ENCODE measurements at places on chromosomes 12 and 14. TPM values are rescaled to one million over a fixed set of nuclear protein-coding genes. Genes with fewer than 3 reads are reported as not detected.

Gene MMP19
- 5.7 TPM for polyA plus RNA-seq

DNA sequence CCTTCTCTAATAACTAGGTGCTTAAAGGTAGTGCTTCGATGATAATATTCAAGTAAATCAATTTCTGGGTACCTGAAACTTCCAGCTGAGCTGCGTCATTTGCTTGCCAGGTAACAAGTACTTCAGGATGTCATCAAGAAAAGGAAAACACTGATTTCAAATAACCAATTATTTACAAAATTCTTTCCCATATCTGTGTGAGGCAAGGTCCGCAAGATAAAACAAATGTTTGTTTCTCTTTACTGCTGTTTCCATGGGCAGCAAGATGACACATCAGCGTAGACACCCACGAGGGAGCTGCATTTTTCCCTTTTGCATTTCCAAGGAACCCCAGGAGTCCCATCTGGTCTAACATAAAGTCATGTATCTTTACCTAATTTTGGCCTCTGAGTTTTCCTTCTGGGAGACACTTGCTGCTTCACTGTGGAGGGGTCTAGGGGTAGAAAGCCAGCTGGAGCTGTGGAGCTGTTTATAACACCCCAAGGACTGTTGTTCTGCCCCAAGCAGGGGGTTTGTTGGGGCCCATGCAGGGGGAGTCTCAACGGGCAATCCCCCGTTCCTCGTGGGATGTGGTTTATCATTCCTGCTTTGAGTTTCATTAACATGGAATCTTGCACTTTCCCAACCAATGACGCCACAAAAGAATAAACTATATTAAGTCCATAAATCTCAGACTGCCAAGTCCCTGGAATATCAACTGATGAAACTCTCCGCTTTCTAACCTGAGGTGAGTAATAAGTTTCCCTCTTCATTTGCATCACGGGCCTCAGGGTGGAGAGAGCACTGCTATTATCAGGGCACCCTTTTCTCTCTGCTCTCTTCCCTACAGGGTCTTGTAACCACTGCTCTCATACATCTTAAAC lies 112.8 kb upstream of the PELI2 start:
- DNase-seq = no peak

DNA sequence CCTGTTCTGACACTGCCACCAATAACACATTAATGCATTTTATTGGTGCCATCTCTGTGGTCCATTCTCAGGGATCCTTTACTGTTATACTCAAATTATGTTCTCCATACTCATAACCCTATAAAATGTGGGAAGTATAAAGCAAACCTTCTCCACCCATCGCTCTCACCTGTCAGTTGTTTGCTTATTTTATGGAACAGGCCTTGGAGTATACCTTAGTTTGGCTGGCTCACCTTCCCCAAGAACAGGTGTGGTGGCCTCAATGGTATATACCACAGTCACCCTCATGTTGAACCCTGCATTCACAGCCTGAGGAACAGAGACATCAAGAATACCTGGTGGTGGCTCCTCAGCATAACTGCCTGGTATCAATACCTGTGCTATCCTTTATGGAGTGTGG lies 308.4 kb upstream of the STXBP6 start:
- DNase-seq = no peak

- no peak for DNase-seq
Measured at GRCh38 chr12:106248846-106249371, 1.1 kb upstream of the CKAP4 start.

Gene KRT72
- not detected for polyA plus RNA-seq

GRCh38 chr12:104958001-104958804 lies at the start of gene SLC41A2:
Gene SLC41A2 (minus strand): TSS chr12:104958290. CDS start chr12:104928527, 29,763 bp downstream.
- DNase-seq = peak; percentile 98

DNA sequence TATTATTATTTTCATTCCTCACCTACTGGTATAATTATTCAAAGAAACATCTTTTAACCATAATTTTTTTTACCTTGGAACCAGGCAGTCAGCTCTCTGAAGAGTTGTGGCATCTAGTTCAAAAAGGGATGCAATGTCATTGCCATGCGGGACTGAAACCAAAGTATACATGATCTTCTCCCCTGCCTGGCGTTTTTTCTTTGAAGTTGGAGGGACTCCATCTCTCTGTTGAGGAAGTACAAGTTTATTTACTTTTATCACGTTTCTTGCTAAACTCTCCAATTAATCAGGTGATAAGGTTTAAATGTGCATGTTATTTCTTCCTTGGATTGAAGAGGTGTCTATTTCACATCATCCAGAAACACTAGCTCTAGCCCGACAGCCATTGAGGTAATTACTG lies 146.6 kb downstream of the ITPR2 start:
- no peak for DNase-seq

GRCh38 chr12:94112121-94112520 lies 36.3 kb upstream of the PLXNC1 start:
- DNase-seq = no peak

- DNase-seq = no peak
Measured at GRCh38 chr14:101476916-101477553, 84.3 kb upstream of the DIO3 start.

DNA sequence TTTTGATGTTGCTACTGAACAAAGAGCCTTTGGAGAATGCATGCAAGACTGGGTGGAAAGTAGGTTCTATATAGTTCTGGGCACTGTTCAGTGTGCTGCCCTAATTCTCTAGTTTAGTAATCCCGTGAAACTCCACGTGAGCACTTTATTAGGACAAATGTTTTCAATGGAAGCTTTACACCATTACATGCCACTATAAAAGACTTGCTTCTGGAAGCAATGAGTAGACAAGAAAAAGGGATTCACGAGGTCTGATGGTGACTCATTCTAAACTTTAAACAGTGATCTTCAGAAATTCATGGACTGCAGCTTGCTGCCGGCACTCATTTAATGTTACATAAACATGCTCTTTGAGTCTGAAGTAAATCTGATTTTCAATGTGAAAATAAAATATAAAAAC lies 22.3 kb downstream of the ATG14 start:
- no peak for DNase-seq

DNA sequence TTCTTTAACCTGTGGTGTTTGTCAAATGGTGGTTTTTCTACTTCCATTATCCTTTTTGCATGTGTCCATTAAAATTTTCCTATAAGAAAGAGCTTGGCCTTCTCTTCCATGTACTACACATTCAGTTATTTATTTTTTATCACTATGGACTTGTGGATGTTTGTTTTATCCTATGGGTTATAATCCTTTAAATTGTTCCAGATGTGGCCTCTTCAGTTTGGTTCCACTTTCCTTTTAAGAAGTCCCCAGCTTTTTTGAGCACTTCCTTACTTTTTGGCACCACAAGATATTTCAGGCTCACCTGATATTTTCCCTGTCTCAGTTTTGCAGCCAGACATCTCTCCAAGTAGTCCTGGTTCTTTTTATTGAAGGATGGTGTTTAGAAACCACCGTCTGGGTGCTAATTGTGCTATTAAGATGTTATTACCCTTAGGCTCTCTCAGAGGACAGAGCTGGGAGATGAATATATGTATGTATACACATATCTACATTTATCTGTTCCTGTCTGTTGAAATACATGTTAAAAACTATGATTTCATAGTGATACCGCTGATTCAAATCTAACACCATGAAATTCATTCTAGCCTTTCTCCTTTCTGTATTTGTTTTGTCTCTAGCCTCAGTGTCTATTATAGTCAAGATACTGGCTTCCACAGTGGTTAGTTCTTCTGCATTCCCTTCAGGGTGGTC lies 408.5 kb upstream of the RGS6 start:
- no peak for DNase-seq

Gene CRACR2A
- polyA plus RNA-seq = 0.12 TPM

DNA sequence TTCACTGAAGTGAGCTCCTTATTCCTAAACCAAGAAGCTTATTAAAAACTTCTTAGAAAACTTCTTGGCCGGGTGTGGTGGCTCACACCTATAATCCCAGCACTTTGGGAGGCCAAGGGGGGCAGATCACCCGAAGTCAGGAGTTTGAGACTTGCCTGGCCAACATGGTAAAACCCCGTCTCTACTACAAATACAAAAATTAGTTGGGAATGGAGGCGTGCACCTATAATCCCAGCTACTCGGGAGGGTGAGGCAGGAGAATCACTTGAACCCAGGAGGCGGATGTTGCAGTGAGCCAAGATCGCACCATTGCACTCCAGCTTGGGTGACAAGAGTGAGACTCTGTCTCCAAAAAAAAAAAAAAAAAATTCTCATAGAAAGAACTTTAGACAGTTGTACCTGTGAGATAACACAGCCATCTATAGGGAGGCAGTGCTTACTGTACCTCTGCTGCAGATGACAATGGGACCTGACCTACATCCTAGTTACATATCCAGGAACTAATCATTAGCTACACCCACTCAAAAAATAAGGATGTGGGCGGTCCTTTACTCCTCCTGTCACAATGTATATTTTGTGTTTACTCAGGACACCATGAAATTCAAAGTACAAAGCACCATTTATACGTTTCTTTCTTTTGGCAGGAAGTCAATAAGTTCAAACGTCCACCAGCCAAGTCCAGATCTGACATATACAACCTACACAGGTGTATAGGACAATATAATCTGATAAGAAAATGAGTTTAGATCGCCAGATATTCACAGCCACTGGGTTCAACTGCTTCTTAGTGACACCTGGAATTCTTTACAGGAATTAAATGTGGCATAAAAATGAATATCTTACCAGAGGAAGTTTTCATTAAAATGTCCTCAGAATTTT lies 14.9 kb downstream of the STXBP6 start:
- no peak for DNase-seq

Gene GYS2
- polyA plus RNA-seq = not detected

- DNase-seq = no peak
Measured at GRCh38 chr12:111773801-111774551, 7.2 kb downstream of the ALDH2 start.

GRCh38 chr12:96329545-96329944 lies 70.7 kb downstream of the CDK17 start:
- no peak for DNase-seq

Gene CCT2
- 181 TPM for polyA plus RNA-seq

DNA sequence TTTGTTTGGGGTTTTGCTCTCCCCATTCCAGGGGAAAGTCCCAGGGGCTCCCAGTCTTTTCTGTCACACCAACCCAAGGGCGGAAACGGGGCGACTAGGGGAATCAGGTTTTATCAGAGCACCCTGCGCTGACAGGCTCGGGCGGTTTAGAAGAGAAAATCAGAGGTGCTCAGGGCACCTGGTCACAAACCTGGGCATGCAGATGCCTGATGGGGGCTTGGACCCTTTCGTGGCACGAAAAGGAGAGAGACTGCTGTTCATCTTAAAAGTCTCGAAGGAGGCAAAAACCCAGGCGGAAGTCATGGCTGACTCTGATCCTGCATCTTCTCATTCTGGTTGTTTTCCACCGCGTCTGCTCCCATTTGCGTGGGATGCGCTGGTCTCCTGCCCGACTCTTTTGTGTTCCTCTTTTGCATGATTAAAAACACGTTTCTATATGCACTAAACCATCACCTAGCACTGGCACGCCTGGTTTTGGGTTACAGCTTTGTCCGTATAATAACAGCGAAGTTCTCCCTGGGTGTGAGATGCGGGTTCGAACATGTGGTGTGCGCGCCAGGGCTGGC lies 13.2 kb downstream of the OTX2 start:
- DNase-seq = no peak

DNA sequence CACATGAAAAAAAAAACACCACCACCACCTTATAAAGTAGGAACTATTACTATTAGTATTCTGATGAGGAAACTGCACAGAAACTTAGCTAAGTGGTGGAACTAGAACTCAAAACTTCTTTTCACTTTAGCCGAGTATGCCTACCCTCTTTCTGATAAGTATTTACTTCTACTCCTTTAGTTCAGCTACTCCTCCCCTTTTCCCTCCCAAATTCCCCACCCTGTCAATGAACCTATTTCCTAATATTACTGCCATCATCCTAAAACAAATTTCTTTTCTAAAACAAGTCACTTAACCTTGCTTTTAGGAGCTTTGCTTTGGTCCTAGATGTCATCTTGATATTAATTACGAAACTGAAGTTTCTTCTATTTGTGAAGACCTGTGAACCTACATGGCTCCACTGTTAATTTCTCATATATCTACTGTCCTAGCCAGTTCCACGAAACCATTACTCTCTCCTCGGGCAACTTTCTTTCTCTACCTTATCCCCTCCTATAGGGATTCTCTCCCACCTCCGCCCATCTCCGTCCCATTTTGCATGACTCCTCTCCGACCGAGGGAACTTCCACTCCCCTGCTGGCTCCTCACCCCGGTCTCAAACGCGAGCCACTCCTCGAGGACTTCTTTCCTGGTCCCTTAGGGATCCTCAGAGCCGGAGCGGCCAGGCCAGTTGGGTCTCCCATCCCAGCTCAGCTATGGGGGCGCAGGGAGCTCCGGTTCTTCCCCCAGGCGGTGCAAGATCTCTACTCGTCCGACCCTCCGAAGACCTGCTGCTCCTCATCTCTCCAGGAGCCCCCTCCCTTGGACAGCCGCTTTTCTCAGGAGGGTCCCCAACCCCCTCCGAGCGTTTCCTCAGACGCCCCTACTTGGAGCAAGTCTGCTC lies 1.1 kb downstream of the NUMB start:
- peak; percentile 41 for DNase-seq

- DNase-seq = no peak
Measured at GRCh38 chr14:87325741-87326140, 667.2 kb downstream of the GALC start.

GRCh38 chr14:53048631-53049030 lies 97.8 kb upstream of the FERMT2 start:
- DNase-seq = no peak

GRCh38 chr12:63150713-63151622 lies at the start of gene AVPR1A:
Gene AVPR1A (minus strand): TSS chr12:63151201. CDS start chr12:63150836, 365 bp downstream.
- DNase-seq = peak; percentile 17

DNA sequence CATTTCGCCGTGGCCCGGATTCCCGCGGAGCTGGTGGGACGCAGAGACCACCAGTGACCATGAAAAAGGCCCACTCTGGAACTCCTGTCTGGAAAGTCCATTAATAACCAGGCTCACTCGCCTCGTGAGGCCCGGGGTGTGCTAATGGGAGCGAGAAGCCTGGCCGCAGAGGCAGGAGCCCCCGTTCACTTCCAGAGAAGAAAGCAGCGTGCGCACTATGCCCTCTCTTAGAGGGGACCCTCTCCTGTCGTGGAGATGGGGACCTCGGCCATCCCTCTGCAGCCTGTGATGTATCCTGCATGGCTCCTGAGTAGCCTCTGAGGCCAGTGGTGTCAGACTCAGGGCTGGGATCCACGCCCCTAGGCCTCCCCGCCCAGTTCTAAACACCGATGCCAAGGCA lies 134.1 kb upstream of the VRK1 start:
- no peak for DNase-seq

- no peak for DNase-seq
Measured at GRCh38 chr14:49640540-49641417, 5.7 kb upstream of the DNAAF2 start.

- no peak for DNase-seq
Measured at GRCh38 chr14:57068511-57068910, 200.2 kb downstream of the EXOC5 start.

GRCh38 chr12:22332202-22332601 lies 2.3 kb downstream of the ST8SIA1 start:
- DNase-seq = no peak

Gene PRB3
- not detected for polyA plus RNA-seq

- DNase-seq = no peak
Measured at GRCh38 chr12:68253504-68253903, at the start of gene IL22. Gene IL22 (minus strand): TSS chr12:68253604. CDS start chr12:68253448, 156 bp downstream.
